Fibroblast of the aortic adventitia (primary cell): ENCODE measurements at places on chromosomes 11 and 22.

GRCh38 chr11:59668188-59668949 is 468 bp downstream of the PATL1 start:
- peak; percentile 43 for DNase-seq

DNA sequence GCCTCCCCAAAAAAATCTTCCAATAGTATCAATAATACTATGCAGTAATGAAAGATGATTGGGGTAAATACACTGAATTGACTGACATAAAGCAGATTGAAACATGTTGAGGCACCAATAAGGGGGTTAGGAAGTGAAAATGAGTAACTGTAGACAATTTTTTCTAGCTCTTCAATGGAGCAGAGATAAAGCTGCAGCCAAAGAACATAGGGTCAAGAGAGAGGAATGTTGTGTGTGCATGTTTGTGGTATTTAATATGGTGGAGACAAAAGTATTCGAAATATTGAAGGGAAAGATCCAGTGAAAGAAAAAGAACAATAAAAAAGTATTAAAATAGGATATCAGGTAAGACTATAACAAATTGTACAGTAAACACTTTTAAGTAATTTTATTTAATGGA is 450.0 kb upstream of the CCDC179 start:
- DNase-seq, result peak; percentile 6

- DNase-seq, result no peak
Observed at GRCh38 chr11:32890843-32891656, 1.6 kb upstream of the QSER1 start.

DNA sequence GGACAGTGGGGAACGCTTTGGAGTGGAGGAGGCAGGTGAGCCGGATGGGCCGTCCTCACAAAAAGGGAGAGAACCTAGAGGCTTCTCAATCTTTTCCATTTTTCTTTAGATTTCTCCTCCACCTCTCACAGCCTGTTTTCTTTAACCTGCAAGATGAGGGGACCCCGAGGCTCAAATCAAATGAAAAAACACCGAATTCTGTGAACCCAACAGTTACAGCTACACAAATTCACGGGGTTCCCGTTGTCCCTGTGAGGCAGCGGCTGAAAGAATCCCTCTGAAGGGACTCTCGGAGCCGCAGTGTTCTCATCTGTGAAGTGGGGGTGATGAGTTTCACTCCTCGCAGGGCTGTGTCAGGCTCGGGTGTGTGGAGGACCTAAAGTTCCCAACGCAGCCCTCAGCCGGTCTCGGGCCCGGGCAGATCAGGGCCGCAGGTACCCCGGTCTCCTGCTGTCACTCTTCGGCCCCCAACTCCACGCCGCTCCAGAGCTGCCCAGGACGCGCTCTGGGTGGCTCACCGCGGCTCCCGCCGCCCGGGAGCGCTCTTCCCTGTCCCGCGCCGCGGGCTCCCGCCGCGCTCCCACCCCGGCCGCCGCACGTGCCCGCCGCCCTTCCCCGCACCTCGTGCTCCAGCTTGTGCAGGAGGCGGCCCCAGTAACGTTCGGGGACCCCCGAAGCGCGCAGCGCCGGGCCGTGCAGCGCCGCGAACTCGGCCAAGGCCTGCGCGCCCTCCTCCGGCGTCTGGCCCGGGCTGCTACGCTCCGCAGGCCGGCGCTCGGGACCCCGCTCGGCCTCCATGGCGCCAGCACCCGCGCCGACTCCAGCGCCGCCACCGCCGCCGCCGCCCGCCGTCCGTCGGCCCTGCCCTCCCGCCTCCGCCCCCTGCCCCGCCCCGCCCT is at the start of gene TTLL12:
TSS of gene TTLL12 (minus strand) at position 863 of the 899 bp plus-strand sequence. CDS start at position 798, 65 bp downstream.
- peak; percentile 30 for DNase-seq

DNA sequence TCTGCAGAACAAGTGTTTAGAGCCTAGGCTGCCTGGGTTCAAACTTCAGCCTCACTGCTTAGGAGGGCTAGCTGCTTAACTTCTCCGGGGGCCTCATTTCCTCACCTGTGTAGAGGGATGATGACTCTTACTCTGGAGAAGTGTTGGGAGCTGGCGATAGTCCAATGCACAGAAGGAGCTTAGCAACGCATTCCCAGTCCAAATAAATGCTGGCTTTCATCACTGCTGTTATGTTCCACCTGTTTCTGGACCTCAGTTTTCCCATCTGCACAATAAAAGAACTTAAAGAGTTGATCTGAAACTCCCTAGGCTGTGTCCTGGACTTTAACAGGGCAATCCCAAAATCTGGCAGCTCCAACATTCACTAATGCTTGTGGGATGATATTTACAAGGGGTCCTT is 337.8 kb downstream of the MIAT start:
- peak; percentile 10 for DNase-seq

- no peak for DNase-seq
Observed at GRCh38 chr11:66361502-66361941, 10.0 kb downstream of the SLC29A2 start.

- DNase-seq, result no peak
Observed at GRCh38 chr11:5289696-5290095, 12.1 kb downstream of the OR51B4 start.

GRCh38 chr11:66823700-66824099 is 19.5 kb upstream of the RCE1 start:
- no peak for DNase-seq

DNA sequence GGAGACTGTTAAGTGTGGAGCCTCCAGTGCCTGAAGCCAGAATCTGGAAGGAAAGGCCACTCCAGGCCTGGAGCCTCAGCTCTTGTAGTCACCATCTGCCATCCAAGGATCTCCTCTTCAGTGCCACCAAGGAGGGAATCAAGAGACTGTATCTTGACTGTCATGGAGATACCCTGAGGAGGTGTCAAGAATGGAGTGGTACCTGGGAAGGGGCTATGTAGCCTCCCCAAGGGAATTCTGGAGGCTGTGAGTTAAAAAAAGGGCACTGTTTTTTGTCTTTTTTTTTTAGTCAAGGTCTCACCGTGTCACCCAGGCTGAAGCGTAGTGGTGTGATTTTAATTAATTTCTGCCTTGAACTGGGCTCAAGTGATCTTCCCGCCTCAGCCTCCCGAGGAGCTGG is 3.2 kb upstream of the C22orf15 start:
- no peak for DNase-seq

GRCh38 chr11:121586750-121587149 is 134.0 kb upstream of the SORL1-AS1 start:
- DNase-seq, result no peak

DNA sequence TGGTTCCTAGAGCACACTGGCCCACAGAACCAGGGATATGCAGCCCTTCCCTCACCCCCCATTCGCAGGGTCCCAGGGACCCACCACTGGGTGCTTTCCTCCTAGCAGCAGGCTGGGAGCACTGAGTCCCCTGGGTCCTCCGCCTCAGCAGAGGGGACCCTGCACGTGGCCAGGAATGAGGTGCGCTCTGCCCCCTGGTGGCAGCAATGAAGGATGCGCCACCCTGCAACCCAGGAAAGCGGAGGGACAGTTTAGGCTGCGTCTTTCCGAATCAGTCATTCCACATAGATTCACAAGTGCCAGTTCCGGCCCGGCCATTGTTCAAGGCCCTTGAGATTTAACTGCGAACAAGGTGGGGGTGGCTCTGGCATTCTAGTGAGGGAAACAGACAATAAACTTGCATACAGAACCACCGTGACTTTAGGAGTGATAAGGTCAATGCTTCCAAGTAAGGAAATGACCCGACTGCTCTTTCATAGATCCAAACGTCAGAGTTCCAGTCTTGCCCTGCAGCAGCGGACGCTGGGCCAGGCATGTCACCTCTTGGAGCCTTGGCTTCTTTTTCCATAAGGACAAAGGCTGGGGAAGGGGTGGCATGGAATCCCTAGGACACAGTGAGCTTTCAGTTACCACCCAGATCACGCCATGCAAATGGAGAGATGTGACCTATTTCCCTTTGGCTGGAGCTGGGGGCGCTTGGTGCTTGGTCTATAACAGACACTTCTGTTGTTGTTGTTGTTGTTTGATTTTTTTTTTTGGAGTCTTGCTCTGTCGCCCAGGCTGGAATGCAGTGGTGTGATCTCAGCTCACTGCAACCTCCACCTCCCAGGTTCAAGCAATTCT is 7.7 kb downstream of the RIN1 start:
- peak; percentile 77 for DNase-seq

DNA sequence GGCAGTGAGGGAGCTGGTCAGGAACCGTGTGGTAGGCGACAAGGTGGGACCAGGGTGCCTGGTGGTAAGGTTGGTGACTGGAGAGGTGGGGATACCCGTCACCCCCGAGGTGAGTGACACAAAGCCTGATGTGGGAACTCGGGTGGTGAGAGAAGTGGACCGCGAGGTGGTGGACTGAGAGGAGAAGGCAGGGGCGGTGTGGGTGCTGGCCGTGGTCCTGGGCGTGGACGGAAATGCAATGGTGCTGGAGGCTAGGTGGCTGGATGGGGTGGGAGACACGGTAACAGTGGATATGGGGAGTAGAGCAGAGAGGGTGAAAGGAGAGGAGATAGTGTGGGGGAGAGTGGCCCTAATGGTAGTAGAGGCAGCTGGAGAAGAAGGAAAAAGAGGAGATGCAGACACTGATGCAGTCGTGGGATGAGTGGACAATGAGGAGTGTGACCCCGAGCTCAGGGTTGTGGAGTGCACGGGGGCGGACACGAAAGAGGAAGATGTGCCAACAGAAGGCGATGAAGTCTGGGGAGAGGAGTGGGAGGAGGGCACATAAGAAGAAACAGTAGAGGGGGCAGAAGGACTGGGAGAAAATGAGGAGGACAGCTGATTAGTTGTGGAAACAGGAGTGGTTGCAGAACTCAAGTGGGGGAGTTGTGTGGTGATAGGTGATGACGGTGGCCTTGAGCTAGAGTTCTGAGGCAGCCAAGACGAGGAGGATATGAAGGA is 20.5 kb downstream of the MUC6 start:
- no peak for DNase-seq

GRCh38 chr22:24087071-24087795 is 76.1 kb downstream of the CABIN1 start:
- no peak for DNase-seq

- peak; percentile 75 for DNase-seq
Observed at GRCh38 chr11:66188580-66188979, 79.9 kb upstream of the RAB1B start.

DNA sequence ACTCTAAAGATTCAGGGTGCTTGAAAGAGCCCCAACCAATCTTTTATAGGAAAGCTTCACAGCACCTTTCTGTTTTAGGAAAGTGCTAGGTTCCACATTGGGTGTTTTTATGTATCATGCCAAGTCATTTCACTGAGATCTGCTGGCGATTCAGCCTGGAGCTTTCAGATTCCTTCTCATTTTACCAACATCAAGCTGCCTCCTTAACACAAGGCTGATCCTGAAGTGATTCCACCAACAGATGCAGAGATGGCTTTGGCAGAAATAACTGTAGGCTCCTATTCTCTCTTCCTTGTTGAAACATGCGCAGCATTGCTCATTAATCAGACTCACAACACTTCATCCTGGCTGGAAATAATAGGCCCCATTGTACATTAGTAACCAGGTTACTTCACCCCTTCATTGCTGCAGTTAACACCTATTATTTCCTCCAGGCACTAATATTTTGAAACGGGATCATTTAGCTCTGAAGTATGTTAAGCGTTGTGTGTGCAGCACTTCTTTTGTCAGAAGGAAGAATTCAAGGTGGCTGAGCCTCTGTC is 89.0 kb downstream of the OPCML start:
- DNase-seq, result no peak

DNA sequence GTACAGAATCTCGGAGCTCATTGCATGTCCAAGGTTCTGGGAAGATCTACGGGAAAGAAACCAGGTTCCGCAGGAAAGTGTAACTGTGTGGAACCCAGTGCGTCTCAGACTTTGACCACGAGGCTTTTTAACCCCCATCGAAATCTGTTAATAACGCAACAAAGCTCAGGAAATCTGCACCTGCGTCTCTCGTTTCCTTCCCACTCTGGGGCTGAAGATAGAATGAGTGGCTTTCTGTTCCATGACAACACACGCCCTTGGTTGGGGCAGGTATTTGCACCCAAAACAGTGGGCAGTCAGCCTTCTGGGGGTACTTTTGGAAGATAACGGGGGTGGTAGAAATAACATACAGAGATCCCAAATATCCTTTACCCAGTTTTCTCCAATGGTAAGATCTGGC is 38.5 kb downstream of the ISX start:
- no peak for DNase-seq
